Mucosa of gallbladder (tissue), 1 donor: ENCODE measurements at places on chromosomes 4 and X. TPM values are rescaled to one million over a fixed set of nuclear protein-coding genes. Genes with fewer than 3 reads are reported as not detected.

The VEGFC gene
- 14.4 TPM for total RNA-seq

The ODAPH gene
- not detected for total RNA-seq

The GAGE1 gene
- 0.49 TPM for total RNA-seq

The COL4A6 gene
- total RNA-seq: 109 TPM

The PRRG1 gene
- total RNA-seq: 22.3 TPM

The DCAF12L2 gene
- 0.46 TPM for total RNA-seq

The VEGFD gene
- total RNA-seq: 3.2 TPM

The LNX1 gene
- total RNA-seq: 32.1 TPM

The CD38 gene
- total RNA-seq: 1.1 TPM

The DCAF12L1 gene
- 8.6 TPM for total RNA-seq

The SOWAHD gene
- 4.7 TPM for total RNA-seq

The LPAR4 gene
- total RNA-seq: 0.20 TPM

The TEX13D gene
- not detected for total RNA-seq

The FAM9B gene
- total RNA-seq: not detected
